ENCODE measurements at places on chromosomes 2 and 18.

- no peak for DNase-seq
Observed at GRCh38 chr2:62554440-62554839, 48.4 kb upstream of the TMEM17 start.

DNA sequence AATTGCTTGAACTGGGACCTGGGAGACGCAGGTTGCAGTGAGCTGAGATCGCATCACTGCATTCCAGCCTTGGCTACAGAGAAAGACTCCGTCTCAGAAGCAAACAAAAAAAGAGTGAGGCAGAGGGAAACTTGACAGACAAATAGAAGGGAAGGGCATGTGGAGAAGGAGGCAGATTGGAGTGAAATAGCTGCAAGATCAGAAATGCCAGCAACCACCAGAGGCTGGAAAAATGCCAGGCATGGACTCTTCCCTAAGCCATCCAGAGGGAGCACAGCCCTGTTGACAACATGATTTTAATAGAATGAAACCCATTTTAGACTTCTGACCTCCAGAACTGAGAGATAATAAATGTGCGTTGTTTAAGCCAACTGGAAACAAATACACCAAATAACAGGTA lies 447.2 kb upstream of the SPHKAP start:
- no peak for DNase-seq

- no peak for DNase-seq
Observed at GRCh38 chr2:53820711-53821110, 33.9 kb downstream of the ERLEC1 start.

GRCh38 chr18:2400701-2401196 lies 170.6 kb downstream of the METTL4 start:
- no peak for DNase-seq

DNA sequence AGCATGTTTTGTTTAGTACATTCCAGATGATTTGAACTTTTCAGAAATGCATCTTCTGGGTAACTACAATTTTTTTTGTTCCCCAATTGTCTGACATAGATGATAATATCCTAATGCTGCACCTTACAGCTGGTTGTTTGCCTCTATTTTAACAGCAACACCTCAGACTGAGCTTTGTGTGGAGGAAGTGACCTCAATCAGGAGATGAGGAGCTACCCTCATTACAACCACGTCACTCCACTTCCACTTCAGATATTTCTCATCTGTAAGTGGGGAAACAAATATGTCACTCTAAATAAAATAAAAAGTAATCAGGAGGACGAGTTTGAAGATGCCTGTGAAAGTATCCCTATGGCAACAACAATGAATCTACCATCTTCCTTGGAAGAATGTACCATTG lies 12.1 kb upstream of the SRSF7 start:
- DNase-seq: no peak

GRCh38 chr2:124327303-124327702 lies 302.2 kb downstream of the CNTNAP5 start:
- no peak for DNase-seq

- DNase-seq: no peak
Observed at GRCh38 chr2:29260142-29260772, 145.0 kb downstream of the CLIP4 start.
